AG10803 (cell line): ENCODE measurements at places on chromosomes 16 and 17.
A peak's percentile ranks its signal among the peaks of the same experiment; 100 is the strongest.

DNA sequence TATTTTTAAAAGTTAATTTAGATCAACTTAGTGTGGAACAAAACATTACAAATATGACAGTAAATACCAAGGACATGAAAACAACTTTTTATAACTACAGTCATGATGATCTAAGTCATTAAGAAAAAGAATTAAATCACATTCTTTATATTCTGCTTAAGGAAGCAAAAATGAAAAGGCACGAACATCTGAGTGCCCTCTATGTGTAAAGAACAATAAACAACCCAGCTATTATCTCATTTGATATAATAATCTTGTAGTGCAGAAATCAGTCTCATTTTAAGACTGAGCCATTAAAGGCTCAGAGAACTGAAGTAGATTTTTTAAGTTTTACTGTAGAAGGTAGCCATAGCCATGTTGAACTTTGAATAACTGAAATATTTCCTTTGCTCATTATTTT is 13.4 kb downstream of the MYO1D start:
- no peak for DNase-seq

DNA sequence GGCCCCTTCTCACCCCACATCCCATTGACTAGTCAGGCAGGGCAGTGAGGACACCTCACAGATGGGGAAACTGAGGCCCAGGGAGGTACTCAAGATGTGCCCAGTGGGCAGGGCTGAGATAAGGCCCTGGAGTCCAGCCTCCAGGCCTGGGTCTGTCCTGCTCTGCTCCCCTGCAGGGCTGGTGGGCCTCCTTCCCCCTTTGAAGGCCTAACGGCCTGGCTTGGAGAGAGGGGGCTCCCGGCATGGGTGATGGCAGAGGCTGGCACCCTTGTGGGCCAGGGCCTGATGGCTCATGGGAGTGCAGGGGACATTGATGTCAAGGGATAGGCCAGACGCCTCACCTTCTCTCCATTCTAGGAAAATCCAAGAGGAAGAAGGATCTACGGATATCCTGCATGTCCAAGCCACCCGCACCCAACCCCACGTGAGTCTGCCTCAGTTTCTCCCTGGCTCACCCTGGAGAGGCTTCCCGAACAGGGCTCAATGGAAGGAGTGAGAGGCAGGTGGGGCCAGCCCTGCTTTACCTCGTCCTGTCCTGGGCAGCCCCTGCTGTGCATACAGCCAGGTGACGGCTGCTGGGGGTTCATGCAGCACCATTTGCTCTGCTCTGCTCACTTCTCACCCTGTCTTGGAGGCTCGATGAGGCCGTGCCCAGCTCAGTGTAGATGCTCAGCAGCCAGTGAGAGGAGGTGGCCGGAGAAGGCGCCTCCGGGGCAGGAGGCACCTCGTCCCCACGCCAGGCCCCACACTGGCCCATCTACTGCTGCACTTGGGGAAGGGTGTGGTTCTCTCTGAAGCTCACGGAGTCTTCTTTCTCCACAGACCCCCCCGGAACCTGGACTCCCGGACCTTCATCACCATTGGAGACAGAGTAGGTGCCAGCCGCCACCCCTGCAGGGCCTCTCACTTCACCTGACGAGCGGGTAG is 13.8 kb downstream of the MAP2K3 start:
- DNase-seq = no peak

DNA sequence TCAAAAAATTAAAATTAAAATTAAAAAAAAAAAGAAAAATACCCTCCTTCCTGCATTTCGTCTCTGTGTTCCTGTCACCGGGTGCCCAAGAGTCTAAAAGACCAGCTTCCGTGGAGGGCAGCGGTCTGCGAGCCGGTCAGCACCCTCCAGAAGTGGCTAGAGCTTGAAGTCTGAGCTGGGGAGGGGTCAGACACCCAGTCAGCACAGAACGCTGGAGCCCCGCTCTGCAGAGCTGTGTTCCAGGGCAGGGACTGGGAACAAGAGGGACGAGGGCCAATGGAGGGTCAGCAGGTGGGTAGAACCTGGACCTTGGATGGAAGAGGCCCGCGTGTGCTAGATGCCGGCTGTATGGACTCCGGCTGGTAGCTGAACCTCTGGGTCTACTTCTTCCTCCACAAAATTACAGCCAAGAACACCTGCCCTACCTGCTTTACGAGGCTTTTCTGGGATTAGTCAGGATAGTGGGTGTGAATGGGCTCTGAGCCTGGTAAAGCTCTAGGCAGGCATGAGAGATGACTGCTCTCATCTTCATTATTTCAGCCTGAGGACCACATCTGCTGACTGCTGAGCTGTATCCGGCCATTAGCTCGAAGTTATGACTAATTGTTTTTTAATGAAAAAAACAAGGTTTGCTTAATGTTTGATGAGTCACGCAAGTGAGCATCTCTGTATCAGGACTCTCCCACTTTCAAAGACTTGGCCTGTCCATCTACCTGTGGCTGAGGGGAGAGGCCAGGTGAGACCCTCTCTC is 5.9 kb downstream of the TRPV1 start:
- peak; percentile 72 for DNase-seq

DNA sequence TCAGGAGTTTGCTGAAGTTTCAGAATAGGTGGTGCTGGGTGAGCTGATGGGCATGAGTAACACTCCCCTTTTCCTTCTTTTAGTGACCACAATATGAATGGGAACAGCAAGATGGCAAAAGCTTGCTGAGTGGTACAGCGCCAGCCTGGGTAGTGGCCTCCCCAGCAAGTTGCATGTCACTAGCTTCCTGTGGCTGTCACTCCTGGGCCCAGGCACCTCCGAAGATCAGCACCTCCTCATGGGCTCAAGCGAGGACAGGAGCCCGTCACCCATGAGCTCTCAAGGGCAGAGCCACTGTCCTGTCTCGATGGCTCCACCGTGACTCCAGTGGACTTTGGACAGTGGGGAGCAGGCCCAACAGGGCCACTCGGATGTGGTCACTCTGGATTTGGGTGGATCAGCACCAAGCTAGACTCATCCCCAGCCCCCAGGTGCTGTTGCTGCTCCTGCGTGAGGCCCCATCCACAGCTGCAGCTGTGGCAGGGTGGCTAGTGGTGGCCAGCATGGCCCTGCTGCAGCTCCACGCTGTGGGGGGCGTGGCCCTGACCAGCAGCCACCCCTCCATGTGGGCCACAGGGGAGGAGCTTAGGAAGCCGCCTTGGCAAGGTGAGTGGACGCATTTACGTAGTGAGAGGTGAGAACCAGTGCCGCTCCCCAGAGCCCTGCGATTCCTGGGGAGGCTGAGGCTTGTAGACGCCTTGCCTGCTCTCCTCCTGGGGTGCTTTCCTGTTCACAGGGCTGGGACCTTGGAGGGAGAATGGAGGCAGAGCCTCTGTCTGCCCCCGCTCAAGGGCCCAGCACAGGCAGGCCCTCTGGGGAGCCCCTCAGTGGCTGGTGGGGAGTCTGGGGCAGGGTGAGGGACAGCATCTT is 13.6 kb upstream of the DNASE1 start:
- DNase-seq = no peak

DNA sequence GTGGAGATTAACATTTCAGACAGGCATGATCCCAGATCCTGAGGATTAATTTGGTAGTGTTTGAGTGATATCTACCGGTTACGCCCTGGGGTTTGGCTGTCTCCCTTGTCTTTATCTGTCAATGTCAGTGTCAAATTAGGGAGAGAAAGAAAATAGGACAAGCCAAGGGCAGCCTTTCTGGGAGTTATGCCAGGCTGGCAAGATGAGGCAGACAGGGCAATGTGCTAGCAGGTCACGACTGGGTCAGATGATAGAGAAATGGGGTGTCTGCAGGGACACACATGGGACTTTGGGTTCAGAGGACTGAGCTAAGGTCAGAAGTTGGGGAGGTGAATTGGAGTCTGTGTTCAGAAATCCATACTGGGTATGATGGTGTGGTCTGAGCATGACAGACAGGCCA is 27.4 kb upstream of the LYRM9 start:
- no peak for DNase-seq

GRCh38 chr16:68823401-68824135 is 19.8 kb upstream of the TANGO6 start:
- DNase-seq = peak; percentile 96

DNA sequence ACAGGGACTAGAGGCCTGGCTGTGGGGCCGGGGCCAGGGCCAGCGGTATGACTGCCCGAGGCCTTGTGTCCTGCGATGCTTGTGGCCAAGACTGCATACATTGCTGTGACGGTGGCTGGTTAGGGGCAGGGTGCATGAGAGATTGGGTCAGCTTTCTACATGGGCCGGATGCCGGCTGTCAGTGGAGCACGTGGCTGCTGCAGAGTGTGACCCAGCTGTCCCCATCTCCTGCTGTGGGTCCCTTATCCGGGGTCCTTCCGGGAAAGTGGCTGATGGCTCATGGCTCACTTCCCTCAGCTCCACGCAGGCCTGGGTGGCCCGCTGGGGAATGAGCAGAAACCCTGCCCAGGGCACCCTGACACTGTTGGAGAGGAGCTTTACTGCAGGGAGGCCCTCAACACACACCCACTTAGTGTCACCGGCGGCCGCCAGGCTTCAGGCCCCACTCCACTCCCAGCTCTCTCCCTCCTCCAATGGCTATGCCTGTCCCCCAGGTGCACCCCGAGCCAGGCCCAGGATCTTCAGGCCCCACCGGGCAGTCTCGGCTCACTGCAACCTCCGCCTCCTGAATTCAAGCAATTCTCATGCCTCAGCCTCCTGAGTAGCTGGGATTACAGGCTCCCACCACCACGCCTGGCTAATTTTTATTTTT is 808 bp upstream of the RGS11 start:
- DNase-seq = no peak

- peak; percentile 33 for DNase-seq
Observed at GRCh38 chr17:72514891-72515290, 394.1 kb downstream of the SOX9 start.

GRCh38 chr16:88649924-88650748 is 717 bp downstream of the CYBA start:
- peak; percentile 24 for DNase-seq

- DNase-seq = no peak
Observed at GRCh38 chr17:16910341-16910740, 61.6 kb downstream of the TNFRSF13B start.

- peak; percentile 44 for DNase-seq
Observed at GRCh38 chr17:28716740-28717577, 709 bp downstream of the RAB34 start.

- peak; percentile 22 for DNase-seq
Observed at GRCh38 chr17:79915850-79916430, 76.7 kb upstream of the CBX4 start.

- no peak for DNase-seq
Observed at GRCh38 chr17:72182371-72182873, 61.6 kb downstream of the SOX9 start.

GRCh38 chr17:43367737-43368242 is 31.0 kb upstream of the ARL4D start:
- peak; percentile 91 for DNase-seq

GRCh38 chr16:492211-492875 is 35.2 kb upstream of the CAPN15 start:
- no peak for DNase-seq

DNA sequence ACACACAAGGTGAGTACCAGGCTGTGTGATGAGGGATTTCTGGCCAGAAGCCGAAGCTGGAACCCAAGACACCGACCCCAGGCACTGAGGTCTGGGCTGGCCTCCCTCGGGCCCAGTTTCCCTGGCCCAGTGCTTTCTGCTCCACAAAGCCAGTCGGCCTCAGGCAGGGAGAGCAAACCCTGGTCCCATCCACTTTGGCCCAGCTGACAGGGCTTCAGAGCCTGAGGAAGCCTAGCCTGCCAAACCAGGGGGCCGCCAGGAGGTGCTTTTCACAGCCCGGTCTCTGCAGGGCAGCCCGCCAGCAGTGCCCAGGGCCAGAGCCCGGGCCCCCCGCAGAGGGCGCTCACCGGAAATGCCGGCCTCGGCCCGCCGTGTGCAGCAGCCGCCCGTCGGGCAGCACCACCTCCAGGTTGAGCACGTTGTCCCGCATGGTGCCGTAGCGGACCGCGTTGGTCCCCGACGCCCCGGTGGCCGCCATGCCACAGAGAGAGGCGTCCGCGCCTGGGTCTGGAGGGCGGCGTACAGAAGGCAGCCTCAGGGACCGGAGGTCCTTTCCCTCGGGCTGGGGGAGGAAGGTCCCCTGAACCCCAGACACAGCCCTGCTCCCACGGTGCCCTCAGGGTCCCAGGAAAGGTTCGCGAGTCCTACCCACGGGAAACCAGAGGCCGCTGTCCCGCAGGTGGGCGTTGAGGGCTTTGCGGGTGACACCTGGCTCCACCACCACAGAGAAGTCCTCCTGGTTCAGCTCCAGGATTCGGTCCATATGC is 2.2 kb downstream of the LDHD start:
- no peak for DNase-seq

- DNase-seq = no peak
Observed at GRCh38 chr16:86231996-86232350, 278.4 kb upstream of the FOXF1 start.

GRCh38 chr17:19648475-19649273 is at the start of gene ALDH3A2:
TSS of gene ALDH3A2 (plus strand) at chr17:19648751. CDS start at chr17:19648972, 221 bp downstream.
- DNase-seq = peak; percentile 91

- peak; percentile 76 for DNase-seq
Observed at GRCh38 chr16:81127051-81127450, 30.9 kb upstream of the GCSH start.

GRCh38 chr17:65629234-65629690 is 67.8 kb upstream of the AXIN2 start:
- DNase-seq = no peak

GRCh38 chr17:35188111-35188510 is 6.1 kb downstream of the SLC35G3 start:
- no peak for DNase-seq

- DNase-seq = no peak
Observed at GRCh38 chr17:40472733-40473452, 28.5 kb downstream of the TNS4 start.

DNA sequence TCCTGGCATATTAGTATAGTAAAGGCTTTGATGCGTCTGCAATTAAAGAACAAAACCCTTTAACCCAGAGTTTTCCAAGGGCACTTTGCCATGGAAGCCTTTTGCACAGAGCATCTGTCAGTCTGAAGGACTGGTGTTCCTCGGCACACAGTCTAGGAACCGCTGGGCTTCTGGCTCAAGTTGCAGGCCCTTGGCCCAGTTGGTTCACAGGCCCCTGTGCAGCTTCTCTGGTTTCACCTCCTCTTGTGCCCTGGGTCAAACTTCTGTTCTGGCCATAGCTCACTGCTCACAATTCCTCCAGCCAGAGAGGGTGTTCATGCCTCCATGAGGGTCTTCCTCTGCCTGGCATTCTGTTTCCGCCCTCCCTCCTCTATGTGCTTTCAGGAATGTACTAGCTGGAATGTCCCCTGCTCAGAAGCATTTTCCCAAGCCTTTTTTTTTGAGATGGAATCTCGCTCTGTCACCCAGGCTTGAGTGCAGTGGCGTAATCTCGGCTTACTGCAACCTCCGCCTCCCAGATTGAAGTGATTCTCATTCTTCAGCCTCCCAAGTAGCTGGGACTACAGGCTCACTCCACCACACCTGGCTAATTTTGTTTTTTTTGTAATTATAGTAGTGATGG is 34.5 kb upstream of the TEX2 start:
- no peak for DNase-seq

GRCh38 chr17:76427501-76428231 is 25.3 kb downstream of the UBE2O start:
- peak; percentile 72 for DNase-seq

DNA sequence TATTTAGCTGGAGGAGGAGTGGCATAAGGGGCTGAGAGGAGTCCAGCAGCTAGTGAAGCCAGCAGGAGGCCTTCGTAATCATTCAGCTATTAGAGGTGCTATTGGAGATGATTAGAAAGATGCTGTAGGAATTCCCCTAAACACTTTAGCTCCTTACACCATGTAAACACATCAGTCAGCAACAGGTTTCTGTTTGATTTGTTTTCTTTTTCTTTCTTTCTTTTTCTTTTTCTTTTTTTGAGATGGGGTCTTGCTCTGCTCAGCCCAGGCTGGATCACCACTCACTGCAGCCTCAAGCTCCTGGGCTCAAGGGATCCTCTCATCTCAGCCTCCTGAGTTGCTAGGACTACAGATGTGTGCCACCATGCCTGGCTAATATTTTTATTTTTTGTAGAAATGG is 10.6 kb upstream of the SEPHS2 start:
- DNase-seq = no peak
